ENCODE measurements at places on chromosomes 1 and 21. TPM values are rescaled to one million over a fixed set of nuclear protein-coding genes. Genes with fewer than 3 reads are reported as not detected.
A peak's percentile ranks its signal among the peaks of the same experiment; 100 is the strongest.

APOBEC4 gene
- not detected for total RNA-seq

- no peaks in the 10 kb centered on the region for H3K27me3 ChIP-seq
- H3K4me1 ChIP-seq, result peaks cover 17% of the 10 kb centered on the region
- no peak for DNase-seq
- H3K36me3 ChIP-seq, result no peaks in the 10 kb centered on the region
- H3K27ac ChIP-seq, result no peak overlapping the region
Measured at GRCh38 chr1:245858022-245858721, 648.9 kb downstream of the SMYD3 start.

FCGR1A gene
- 3.5 TPM for total RNA-seq

DNA sequence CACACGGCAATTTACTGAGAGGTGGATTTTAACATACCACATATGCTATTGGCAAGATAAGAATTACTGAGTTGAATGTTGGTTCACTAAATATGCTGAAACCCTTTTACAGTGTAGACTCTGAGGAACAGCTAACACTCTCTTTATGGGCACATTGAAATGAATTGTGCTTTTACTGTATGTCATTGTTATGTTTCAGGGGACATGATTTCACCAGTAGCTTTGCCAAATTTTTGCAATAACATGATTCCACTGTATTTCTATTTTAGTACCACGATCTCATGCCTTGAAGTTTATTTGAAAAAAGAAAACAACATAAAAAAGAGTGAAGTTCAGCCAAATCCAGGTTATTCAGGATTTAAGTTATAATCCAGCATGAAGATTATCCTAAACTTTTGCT lies 188.5 kb downstream of the HLX start:
- H3K27ac ChIP-seq, result no peak overlapping the region
- H3K4me3 ChIP-seq, result no peak overlapping the region
- H3K4me1 ChIP-seq, result no peaks in the 10 kb centered on the region

GRCh38 chr1:155196103-155196892 lies 11.4 kb downstream of the THBS3 start:
- DNase-seq, result no peak
- H3K4me1 ChIP-seq, result no peaks in the 10 kb centered on the region
- H3K27me3 ChIP-seq, result no peaks in the 10 kb centered on the region
- no peaks in the 10 kb centered on the region for H3K36me3 ChIP-seq
- H3K4me3 ChIP-seq, result no peak overlapping the region

DNA sequence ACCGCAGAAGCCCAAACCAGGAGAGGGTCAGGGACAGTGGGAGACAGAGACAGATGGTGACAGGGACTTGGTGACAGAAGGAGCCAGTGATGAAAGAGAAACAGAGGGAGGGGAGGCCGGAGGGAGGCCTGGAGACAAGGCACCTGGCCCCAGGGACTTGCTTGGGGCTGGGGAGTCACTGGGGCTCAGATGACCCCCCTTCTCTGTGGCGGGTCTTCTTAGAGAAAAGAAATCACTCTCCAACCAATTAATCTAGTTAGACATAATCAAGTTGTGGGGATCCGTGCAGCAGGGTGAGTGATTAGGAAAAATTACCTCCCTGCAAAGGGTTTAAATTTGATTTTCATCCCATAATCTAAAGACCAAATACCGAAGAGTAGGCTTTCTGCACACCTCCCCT lies 519.8 kb downstream of the PTPRU start:
- H3K27me3 ChIP-seq, result peaks cover 11% of the 10 kb centered on the region
- DNase-seq, result no peak
- H3K27ac ChIP-seq, result no peak overlapping the region
- no peak overlapping the region for H3K4me3 ChIP-seq

FCMR gene
- total RNA-seq, result 1.1 TPM

GRCh38 chr1:154760469-154760933 lies 109.6 kb downstream of the KCNN3 start:
- peaks cover 9% of the 10 kb centered on the region for H3K4me1 ChIP-seq
- no peaks in the 10 kb centered on the region for H3K36me3 ChIP-seq
- peak; percentile 68 for DNase-seq
- peak overlapping the region; percentile 37 for H3K4me3 ChIP-seq
- peaks cover 8% of the 10 kb centered on the region for H3K27me3 ChIP-seq
- H3K27ac ChIP-seq, result no peak overlapping the region

PLEKHA6 gene
- total RNA-seq, result 9.6 TPM

DNA sequence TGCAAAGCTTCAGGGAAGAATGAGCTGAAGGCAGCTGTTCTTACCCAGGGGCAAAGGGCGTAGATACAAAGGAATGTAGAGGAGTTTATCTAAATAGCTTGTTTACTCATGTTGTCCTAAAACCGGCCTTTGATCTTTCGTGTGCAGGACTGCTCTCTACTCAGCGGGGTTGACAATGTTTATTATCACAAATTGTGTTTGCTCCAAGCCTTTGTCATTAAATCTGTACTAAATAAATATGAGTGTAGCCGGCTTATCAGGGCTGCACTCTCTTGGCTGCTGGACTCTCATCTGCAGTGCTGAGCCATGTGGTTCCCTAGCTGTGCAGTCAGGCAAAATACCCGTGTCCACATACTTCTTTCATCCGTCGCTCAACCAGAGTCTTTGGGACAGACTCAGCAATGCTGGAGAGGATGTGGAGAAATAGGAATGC lies 199.0 kb downstream of the LBR start:
- no peak overlapping the region for H3K27ac ChIP-seq
- no peak for DNase-seq
- H3K4me1 ChIP-seq, result no peaks in the 10 kb centered on the region

All from sigmoid colon (tissue), 7 donors.